ENCODE measurements at places on chromosomes 2 and 18.

- no peak for DNase-seq
These were observed 102.4 kb downstream of the COL3A1 start for GRCh38 chr2:189076572-189076971.

DNA sequence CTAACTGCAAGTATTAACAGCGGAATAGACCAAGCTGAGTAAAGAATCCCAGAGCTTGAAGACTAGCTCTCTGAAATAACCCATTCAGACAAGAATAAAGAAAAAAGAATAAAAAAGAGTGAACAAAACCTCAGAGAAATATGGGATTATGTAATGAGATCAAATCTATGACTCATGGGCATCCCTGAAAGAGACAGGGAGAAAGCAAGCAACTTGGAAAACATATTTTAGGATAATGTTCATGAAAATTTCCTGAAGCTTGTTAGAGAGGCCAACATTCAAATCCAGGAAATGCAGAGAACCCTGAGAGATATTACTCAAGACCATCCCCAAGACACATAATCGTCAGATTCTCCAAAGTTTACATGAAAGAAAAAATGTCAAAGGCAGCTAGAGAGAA is 17.3 kb downstream of the PFN4 start:
- no peak for DNase-seq

DNA sequence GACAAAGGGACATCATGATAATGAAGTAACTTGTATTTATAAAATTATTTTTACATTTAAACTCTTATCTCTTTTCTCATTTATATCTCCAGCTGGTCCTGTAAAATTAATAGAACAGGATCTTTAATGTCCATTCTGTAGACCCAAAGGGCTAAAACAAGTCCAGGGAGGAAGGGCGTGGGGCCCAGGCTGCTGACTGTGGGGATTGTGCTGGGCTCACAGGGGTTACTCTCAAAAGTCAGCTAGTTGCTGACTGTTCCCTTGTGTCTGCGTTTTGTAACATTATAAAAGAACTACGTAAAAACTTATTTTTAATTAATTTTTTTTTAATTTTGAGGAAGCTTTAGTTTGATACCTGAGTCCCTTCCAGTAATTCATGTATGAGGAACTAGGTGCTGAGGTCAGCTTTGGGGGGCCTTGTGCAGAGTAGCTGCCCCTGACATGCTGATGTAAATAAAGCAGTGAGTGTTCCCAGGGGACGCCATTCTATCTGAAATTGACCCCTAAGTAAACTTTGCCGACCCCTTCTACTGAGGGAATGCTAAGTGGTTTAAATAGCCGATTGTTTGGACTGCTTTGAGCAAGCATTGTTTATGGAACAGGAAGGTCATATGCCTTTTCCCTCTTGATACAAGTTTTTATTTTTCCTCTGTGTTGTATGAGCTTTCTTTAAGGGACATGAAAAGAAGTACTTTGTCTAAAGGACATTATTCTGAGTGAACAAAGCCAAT is 56.4 kb downstream of the MERTK start:
- no peak for DNase-seq

- no peak for DNase-seq
These were observed 195.7 kb upstream of the TFPI start for GRCh38 chr2:187749804-187750431.

DNA sequence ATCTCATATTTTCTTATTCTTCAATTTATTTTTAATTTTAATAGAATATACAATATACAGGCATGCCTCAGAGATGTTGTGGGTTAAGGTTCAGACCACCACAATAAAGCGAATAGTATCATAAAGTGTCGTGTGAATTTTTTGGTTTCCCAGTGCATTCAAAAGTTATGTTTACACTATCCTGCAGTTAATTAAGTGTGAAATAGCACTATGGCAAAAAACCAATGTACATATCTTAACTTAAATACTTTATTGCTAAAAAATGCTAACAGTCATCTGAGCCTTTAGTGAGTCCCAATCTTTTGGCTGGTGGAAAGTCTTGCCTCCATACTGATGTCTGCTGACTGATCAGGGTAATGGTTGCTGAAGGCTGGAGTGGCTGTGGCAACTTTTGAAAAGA is 637.6 kb downstream of the TDRD15 start:
- no peak for DNase-seq

DNA sequence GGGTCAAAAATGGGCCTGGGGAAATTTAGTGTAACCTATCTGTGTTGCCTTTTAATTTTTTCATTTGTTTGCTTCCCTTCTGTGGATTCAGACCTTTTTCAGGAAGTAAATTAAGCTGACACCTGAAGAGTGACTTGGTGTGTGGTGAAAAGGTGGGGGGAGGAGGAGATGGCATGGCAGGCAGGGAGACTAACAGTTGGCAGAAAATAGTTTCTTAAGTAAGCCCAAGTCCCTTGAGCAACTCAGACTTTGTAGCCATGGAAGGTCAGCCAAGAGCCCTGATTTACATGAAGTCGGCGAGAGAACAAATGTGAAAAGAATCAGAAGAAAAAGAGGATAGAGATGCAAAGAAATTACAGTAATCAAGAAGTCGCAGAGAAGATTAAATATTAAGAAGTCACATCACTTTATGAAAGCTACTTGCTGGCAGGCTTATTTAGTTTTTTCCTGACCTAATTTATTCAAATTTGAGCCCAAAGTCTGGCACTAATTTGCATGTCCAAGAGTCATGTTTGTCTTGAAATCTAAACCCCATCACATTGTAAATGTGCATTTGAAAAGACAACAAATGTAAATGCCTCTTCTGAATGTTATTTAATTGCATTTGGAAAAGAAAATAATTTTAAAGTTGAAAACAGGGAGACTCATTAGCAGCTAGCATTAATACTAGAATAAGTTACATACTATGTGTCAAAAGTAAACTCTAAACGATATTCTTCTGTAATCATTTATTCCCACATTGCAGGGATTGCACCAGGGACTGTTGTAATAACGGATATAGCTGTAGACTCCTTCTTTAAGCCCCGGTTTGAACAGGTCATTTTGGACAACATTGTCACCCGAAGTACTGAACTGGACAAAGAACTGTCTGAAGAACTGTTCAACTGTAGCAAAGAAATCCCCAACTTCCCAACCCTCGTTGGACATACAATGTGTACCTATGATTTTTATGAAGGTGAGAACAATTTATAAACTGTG is 19.3 kb downstream of the UPP2 start:
- no peak for DNase-seq

DNA sequence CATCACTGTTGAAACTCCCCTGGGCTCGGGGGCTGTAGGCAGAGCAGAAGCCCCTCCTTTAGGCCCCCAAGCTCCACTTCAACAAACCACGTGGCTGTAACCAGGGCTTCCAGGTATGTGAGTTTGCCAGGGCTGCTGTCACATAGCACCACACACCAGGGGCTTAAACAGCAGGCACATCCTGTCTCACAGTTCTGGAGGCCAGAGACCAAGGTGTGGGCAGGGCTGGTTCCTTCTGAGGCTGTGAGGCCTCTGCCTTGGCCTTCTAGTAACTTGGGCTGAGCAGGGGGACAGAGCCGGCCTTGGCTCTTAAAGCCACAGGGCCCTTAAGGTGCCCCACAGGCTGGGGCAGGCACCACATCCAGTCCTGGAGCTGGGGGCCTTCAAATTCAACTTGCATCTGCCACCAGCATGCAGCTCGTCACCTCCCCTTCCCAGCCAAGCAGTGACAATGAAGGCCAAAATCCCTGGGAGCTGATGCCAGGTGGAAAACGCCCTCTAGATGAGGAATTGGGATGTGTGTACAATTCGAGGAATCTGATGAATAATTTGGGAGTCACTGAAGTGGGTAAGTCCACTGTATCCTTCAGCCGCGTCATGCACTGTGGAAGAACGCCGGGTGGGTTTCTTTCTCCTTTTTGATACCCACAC is 104.2 kb upstream of the ODC1 start:
- DNase-seq, result peak; percentile 74

DNA sequence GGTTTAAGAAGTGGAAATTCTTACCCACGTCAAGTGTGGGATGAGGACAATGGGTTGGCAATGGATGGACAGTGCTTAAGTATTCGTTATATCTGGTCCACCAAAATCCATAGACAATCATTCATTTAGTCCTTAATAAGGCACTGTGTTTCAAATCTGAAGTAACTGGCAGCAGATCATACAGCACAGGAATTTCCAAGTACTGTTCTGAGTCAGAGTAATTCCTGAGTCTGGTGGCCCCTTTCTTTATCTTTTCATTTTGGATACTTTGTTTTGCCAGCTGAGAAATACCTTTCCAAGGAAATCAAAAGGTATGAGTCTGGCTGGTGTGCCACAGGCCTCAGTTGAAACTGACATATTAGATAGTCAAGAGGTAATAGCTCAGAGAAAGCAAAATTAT is 31.4 kb upstream of the CCDC102B start:
- no peak for DNase-seq

GRCh38 chr2:180376066-180376465 is 369.0 kb upstream of the CWC22 start:
- DNase-seq, result no peak

- no peak for DNase-seq
These were observed 668.2 kb upstream of the HS6ST1 start for GRCh38 chr2:128986867-128987268.

- DNase-seq, result no peak
These were observed 106.1 kb downstream of the ETAA1 start for GRCh38 chr2:67503066-67503795.

GRCh38 chr18:21747268-21747667 is 6.7 kb downstream of the MIB1 start:
- DNase-seq, result no peak

- DNase-seq, result no peak
These were observed 24.3 kb downstream of the NCOA1 start for GRCh38 chr2:24515335-24515734.

DNA sequence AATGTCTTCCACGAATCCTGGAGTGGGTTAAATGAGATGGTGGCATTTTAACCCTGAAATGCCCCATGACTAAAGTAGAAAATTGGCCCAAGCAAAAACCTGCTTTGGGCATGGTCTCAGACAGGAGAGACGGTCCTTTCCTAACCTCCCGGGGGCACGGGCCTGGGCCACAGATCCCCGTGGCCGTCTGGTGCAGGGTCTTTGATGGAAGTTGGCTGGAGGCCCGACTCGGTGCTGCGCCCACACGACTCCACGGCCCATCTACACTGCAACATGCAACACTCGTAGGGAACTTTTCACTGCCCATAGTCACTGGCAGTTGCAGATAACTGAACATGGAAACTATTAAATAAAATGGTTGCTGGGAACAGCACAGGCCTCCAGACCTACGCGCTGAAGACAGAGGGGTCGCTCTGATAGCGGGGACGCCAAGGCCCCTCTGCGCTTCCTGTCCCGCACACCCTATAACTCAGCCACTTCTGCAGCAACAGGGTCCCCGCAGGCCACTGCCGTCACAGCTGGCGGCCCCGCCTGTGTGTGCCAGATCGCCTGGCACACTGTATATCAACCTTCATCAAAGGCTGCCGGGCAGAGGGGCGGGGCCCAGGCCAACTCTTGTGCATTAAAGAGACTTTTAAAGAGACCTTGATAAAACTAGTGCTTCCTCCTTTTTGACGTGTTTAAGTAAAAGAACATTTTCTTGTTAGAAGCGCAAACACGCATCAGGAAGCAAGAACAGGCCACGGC is 214.1 kb downstream of the TWIST2 start:
- no peak for DNase-seq

GRCh38 chr2:97969081-97970067 is 26.4 kb downstream of the TMEM131 start:
- DNase-seq, result no peak

- DNase-seq, result peak; percentile 69
These were observed 15.5 kb downstream of the TBC1D8 start for GRCh38 chr2:101135412-101136296.

DNA sequence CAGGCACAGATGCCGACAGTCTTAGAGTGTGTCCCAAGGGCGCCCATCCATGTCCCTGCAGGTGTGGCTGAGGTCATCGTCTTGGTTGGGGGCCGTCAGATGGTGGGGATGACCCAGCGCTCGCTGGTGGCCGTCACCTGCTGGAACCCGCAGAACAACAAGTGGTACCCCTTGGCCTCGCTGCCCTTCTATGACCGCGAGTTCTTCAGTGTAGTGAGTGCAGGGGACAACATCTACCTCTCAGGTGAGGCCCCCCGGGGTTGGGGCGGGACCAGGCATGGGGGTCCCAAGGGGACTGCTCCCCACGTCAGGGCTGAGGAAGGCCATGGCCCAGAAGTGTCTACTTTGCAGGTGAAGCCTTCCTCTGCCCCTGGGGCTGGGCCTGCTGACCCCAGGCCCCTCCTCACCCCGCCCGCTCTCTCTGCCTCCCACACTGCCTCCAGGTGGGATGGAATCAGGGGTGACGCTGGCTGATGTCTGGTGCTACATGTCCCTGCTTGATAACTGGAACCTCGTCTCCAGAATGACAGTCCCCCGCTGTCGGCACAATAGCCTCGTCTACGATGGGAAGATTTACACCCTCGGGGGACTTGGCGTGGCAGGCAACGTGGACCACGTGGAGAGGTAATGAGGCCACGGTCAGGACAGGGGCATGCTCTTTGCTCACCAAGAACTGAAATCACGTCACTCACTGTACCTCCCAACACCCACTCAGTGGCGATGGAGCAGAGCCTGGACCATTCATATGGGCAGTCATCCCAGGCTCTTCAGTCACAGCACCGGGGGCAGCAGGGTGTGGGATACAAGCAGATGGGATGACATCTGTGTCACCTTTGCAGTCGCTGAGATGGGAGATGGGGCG is 230.8 kb downstream of the ATAD2B start:
- DNase-seq, result no peak

- DNase-seq, result no peak
These were observed 130.9 kb downstream of the MYCN start for GRCh38 chr2:16071039-16071864.

GRCh38 chr2:85707304-85707703 is 13.1 kb downstream of the GNLY start:
- peak; percentile 82 for DNase-seq

DNA sequence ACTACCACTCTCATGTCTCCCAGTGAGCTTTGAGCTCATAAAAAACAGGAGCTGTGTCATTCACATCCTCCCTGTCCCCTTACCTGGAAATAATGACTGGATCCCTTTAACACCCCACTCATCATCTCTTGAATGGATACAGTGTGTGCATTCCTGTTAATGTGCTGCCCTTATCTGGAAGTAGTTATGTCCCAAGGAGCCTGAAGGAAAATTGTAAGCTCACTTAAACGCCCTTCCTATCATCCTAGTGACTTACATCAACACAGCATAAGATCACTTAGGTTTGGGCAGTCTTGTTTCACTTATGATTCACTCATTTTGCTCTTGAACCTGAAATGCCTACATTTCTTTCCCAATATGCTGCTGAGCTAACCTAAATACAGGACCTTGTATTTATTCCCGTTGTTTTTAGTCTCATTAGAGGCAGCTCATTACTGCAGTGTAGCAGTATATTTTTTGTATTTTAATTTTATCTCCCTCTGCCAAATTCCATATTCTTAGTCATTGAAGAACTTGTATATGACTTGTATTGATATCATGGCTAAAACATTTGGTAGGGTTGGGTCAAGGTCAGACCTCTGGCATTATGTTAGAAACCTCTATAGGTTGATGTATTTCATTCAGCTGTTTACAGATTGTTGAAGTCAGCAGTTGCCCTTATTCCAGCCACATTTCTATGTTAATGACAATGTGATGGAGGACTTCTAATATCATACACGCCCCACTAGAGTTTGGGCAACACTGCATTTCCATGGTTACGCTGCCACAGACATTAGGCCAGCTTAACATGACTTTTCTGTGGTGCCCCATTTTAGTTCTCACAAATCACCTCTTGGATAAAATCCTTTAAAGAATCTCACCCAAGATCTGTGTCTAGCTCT is 72.9 kb downstream of the PKP4 start:
- no peak for DNase-seq

Measured in endodermal cell (in vitro differentiated cells).